ENCODE measurements at places on chromosomes 4 and X. TPM values are rescaled to one million over a fixed set of nuclear protein-coding genes. Genes with fewer than 3 reads are reported as not detected.

EPHA5 gene
- total RNA-seq, result 0.32 TPM

STX18 gene
- 24.2 TPM for total RNA-seq

EVC2 gene
- total RNA-seq, result 11.9 TPM

PLAC1 gene
- total RNA-seq, result 0.43 TPM

USP26 gene
- not detected for total RNA-seq

ASB5 gene
- total RNA-seq, result 7.4 TPM

BRS3 gene
- not detected for total RNA-seq

SYN1 gene
- 0.32 TPM for total RNA-seq

SMIM14 gene
- total RNA-seq, result 24.5 TPM

ASB12 gene
- total RNA-seq, result not detected

Data from fibroblast of villous mesenchyme (primary cell).